CD4-positive, alpha-beta T cell treated with Interleukin-4 for 4 hours (primary cell): ENCODE measurements at places on chromosomes 3 and 15.

GRCh38 chr3:9117220-9117619, 132.2 kb downstream of the SRGAP3 start:
- DNase-seq = no peak

DNA sequence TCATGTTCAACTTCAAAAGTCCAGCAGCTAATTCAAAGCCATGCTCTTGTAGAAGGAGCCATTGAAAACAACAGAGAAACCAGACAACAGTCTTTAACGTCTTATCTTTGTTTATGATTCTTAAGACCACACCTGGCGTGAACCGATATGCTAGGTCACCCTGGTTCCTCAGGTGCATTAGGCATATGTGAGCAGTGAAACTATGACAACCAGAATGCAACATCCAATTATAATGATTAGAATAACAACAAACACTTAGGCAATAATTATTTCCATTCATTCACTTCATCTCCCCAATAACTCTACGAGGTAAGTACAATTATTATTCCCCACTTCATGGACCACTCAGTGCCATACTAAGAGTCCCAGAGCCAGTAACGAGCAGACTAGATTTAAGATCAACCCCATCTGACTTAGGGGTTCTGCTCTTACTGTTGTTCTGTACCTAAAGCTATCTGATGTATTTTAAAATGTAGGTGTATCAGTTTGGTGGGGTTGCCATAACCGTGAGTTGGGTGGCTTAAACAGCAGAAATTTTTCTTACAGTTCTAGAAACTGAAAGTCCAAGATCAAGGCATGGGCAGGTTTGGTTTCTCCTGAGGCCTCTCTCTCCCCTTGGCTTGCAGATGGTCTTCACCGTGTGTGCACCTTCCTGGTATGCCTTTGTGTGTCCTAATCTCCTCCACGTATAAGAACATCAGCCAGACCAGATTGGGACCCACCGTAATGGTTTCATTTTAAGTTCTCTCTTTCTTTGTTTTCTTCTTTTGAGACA, 997.8 kb upstream of the CFAP20DC start:
- peak; percentile 35 for DNase-seq

DNA sequence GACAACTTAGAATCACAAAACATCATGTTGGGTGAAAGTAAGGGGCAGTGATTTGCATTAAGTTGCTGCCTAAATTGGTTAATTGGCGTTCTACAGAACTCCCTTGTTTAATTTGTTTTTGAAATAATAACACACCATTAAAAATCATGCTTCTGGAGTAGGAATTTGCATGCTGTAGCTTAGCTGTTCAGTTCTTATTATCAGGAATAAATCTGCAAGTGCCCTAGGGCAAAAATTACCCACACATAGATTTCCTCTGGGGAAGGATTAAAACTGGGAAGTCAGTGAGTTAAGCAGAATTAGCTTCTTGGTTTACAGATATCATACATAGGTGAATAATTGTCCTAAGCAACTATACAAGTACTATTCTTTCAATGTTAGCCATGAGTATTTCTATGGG, 381.6 kb upstream of the NAALADL2 start:
- no peak for DNase-seq

DNA sequence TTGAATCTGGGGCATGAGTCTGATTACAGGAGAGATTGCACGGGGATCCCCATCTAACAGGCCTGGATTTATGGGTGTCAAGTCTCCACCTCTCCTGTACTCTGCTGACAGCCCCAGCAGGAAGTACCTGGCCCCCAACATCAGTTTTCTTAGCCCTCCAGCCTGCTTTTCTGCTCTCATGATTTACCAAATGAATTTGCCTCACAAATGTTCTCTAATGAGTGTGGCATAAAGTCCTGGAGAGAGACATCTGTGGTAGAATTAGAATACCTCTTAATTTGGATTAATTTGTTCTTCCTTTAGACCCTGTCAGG, 60.1 kb downstream of the FNDC3B start:
- DNase-seq = no peak

GRCh38 chr15:87752250-87752951, 504.1 kb downstream of the NTRK3 start:
- DNase-seq = no peak

GRCh38 chr15:48090666-48091065, 30.1 kb upstream of the SLC24A5 start:
- no peak for DNase-seq
